Kidney (tissue), 22 donors: ENCODE measurements at places on chromosomes 3 and 15. TPM values are rescaled to one million over a fixed set of nuclear protein-coding genes. Genes with fewer than 3 reads are reported as not detected.

GRCh38 chr15:66595931-66596545 is 30.2 kb upstream of the LCTL start:
- H3K27me3 ChIP-seq: no peaks in the 10 kb centered on the region
- H3K4me1 ChIP-seq: no peaks in the 10 kb centered on the region
- H3K4me3 ChIP-seq: no peak overlapping the region
- no peak overlapping the region for H3K27ac ChIP-seq
- DNase-seq: no peak
- no peaks in the 10 kb centered on the region for H3K36me3 ChIP-seq

The PRICKLE2 gene
- total RNA-seq: 22.9 TPM

GRCh38 chr3:27568393-27568792 is 84.2 kb upstream of the SLC4A7 start:
- DNase-seq: no peak
- H3K27ac ChIP-seq: no peak overlapping the region
- H3K4me1 ChIP-seq: no peaks in the 10 kb centered on the region
- H3K4me3 ChIP-seq: no peak overlapping the region

DNA sequence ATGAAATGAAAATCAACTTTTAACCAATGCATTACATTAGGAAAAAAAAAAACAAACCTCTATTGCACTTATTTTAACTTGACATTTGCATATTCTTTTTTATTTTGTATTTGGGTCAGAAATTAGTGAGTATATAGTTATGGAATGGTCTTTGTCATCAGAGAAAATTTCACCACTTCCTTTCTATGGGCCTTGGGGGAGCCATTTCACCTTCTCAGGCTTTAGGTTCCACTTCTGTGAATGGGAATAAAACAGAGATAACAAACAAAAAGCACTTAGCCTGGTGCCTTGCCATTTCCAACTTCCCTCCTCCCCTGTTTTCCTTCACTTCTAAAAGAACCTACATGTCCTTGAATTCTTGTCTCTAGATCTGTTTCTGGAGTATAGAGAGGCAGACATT is 168.0 kb upstream of the STT3B start:
- H3K36me3 ChIP-seq: no peaks in the 10 kb centered on the region
- no peaks in the 10 kb centered on the region for H3K27me3 ChIP-seq
- H3K27ac ChIP-seq: no peak overlapping the region
- no peak for DNase-seq
- H3K4me1 ChIP-seq: no peaks in the 10 kb centered on the region

- H3K4me1 ChIP-seq: no peaks in the 10 kb centered on the region
- H3K4me3 ChIP-seq: no peak overlapping the region
- H3K36me3 ChIP-seq: no peaks in the 10 kb centered on the region
- H3K27me3 ChIP-seq: no peaks in the 10 kb centered on the region
- peak overlapping the region; percentile 8 for H3K27ac ChIP-seq
- DNase-seq: no peak
Measured at GRCh38 chr3:134471521-134472193, 14.1 kb downstream of the ANAPC13 start.

The KBTBD8 gene
- 1.8 TPM for total RNA-seq

DNA sequence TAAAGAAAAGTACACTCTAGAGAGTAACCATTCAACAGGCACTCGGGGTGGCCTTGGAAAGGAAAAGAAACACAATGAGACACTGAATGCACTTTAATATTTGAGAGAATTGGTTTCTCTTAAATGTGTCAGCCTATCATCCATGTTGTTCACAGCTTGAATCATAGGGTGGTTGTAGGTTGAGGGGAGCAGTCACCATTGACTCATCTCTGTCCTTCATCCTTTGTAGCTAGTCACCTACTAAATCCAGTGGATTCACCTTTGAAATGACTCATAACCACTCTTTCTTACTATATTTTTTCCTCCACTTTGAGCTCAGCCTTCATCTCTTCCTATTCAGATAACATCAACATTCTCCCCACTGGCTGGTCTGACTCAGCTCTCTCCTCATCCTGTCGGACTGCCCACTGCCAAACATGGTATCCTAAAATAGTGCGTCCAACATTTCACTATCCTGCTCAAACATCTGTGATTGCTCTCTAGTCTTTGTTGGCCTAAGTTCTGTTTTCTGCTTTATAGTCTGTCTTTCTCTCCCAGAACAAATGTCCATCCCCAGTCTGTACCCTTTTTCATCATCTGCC is 182.7 kb upstream of the GADL1 start:
- H3K27me3 ChIP-seq: no peaks in the 10 kb centered on the region
- H3K27ac ChIP-seq: no peak overlapping the region
- H3K4me1 ChIP-seq: no peaks in the 10 kb centered on the region
- no peak overlapping the region for H3K4me3 ChIP-seq

GRCh38 chr3:38454178-38454883 is 641 bp downstream of the ACVR2B start:
- H3K36me3 ChIP-seq: no peaks in the 10 kb centered on the region
- H3K27ac ChIP-seq: peak overlapping the region; percentile 75
- DNase-seq: peak; percentile 61

The PEX5L gene
- not detected for total RNA-seq

DNA sequence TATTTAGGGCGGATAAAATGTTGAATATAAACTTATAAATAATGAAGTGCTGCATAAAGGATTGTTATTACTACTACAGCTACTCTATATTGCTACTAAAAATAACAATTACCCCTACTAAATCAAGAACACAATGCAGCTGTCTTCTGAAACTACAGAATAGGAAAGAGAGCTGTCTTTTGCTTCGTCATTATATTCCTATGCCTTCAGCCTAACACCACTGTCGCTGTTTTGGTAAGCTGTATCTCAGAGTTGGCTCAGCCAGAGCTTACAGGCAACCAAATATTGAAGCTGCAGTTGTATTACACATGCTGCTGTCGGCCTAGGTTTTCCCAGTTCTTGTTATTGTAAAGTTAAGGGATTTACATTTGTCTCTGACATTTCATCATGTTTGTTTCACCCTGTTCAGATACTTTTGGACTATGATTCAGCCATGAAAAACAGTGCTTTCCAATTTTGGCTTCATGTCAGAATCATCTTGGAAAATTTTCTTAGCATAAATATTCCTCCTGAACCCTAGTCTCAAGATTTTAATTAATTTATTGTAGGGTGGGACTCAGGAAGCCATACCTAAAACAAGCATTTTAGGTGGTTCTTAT is 31.3 kb upstream of the LPP start:
- no peak overlapping the region for H3K27ac ChIP-seq
- no peak for DNase-seq
- H3K36me3 ChIP-seq: no peaks in the 10 kb centered on the region
- no peaks in the 10 kb centered on the region for H3K27me3 ChIP-seq

DNA sequence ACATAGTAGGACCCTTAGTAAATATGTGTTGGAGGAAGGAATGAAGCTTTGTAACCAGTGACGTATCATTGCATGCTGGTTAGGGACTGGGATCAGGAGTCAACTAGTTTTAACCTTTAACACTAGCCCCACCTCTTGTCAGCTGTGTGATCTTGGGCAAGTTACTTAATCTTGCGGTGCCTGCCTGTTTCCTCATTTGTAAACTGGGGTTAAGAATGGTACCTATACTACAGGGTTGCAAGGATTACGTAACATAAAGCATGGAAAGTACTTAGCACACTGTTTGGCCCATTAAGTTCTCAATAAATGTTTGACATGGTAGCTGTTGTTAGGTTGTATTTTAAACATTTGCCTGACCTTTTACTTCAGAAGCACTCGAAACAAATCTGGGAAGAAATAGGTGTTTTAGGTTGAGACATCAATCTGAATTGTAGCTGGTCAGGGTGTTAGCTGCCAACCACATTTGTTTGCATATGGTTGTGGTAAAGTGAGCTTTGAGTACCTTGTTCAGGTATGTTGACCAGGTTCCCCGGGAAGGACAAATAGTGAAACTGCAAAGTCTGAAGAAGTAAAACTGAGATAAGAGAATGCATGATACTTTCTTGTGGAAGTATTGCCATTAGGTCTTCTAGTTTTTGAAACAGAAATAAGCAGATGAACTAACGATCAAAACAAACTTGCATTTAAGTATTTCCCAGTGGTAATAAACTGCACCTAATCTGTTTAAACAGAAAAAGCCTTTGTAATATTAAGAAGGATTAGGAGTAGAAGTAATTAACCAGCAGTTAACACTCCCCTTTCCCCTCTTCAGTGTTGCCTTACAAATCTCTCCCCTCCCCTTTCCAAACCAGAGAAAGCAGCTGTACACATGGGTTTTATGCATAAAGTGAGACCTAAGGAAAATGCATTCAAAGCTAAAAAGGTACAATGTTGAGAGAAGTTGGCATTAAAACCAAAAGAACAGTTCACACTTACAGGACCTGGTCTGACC is 25.8 kb upstream of the SCAANT1 start:
- H3K4me3 ChIP-seq: no peak overlapping the region
- no peak for DNase-seq
- H3K4me1 ChIP-seq: peaks cover 13% of the 10 kb centered on the region
- H3K36me3 ChIP-seq: peaks cover 7% of the 10 kb centered on the region
- no peak overlapping the region for H3K27ac ChIP-seq
- no peaks in the 10 kb centered on the region for H3K27me3 ChIP-seq

GRCh38 chr3:150931745-150932144 is 26.5 kb upstream of the MINDY4B start:
- H3K4me1 ChIP-seq: no peaks in the 10 kb centered on the region
- no peak for DNase-seq
- H3K27ac ChIP-seq: no peak overlapping the region
- H3K36me3 ChIP-seq: no peaks in the 10 kb centered on the region
- no peaks in the 10 kb centered on the region for H3K27me3 ChIP-seq
- H3K4me3 ChIP-seq: no peak overlapping the region

GRCh38 chr3:114155370-114155821 is 23.5 kb downstream of the DRD3 start:
- H3K27ac ChIP-seq: no peak overlapping the region
- H3K4me3 ChIP-seq: no peak overlapping the region
- H3K36me3 ChIP-seq: no peaks in the 10 kb centered on the region
- H3K4me1 ChIP-seq: peaks cover 3% of the 10 kb centered on the region
- no peaks in the 10 kb centered on the region for H3K27me3 ChIP-seq
- DNase-seq: no peak

The STRIT1 gene
- total RNA-seq: not detected

- no peaks in the 10 kb centered on the region for H3K27me3 ChIP-seq
- H3K4me3 ChIP-seq: no peak overlapping the region
- H3K4me1 ChIP-seq: peaks cover 2% of the 10 kb centered on the region
- H3K36me3 ChIP-seq: no peaks in the 10 kb centered on the region
- H3K27ac ChIP-seq: no peak overlapping the region
- DNase-seq: no peak
Measured at GRCh38 chr3:129061023-129061887, 676 bp downstream of the GP9 start.

DNA sequence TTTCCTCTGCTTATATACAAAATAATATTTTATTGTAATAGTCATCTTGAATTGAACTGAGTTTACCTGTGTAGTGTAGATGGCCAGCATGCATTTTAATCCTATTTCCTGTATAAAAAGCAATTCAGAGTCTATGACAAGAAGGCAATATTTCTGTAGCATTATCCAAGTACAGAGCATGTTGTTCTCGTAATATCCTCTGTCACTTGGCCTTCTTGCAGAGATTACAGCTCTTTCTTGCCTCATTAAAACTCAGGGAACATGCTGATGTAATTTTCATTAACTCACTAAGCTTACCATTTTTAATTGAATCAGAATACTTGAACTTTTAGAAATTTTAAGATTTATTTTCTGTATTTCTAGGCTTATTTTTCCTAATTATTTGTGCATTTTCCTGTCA is 203.3 kb upstream of the AGTR1 start:
- DNase-seq: no peak
- H3K27ac ChIP-seq: no peak overlapping the region
- H3K4me1 ChIP-seq: no peaks in the 10 kb centered on the region
- H3K4me3 ChIP-seq: no peak overlapping the region

DNA sequence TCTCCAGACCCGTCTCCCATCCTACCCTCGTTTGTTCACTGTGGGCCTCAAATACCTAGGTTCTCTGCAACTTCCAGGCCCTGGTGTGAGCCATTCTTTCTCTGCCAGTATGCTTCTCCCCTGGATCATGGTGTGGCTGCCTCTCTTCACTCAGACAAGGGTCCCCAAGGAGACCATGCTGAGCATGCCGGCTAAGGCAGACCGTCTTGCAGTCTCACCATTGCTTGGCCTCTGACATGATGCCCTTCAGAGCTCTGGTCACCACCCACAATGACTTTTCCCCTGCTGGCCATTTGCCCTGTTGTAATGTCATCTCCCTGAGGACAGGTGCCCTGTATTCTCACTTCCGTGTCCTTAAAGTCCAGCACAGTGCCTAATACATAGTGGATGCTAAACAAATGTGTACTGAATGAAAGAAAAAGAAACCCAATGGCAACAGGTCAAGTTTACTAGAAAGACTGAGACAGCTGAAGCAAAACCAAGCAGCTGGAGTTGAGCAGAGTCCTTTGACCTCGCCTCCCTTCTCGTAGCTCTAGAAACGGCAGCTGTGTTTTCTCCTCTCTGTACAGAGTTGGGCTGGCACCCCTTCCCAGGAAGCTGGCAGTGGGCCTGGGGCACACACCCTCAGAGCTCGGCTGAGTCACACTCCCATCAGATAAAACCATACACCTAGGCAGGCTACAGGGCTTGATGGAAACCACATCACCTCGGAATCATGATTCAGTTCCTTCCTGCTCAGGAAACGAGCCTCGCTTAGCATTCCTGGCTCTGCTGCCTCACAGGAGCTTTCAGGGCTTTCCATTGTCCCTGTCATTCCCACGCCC is 8.6 kb downstream of the TLR9 start:
- H3K27ac ChIP-seq: peak overlapping the region; percentile 73
- peak; percentile 84 for DNase-seq
- H3K36me3 ChIP-seq: peaks cover 35% of the 10 kb centered on the region
- peaks cover 32% of the 10 kb centered on the region for H3K4me1 ChIP-seq
- H3K4me3 ChIP-seq: no peak overlapping the region

GRCh38 chr3:9380014-9380413 is 17.2 kb downstream of the THUMPD3 start:
- peaks cover 13% of the 10 kb centered on the region for H3K36me3 ChIP-seq
- no peak for DNase-seq
- H3K4me1 ChIP-seq: no peaks in the 10 kb centered on the region
- H3K27me3 ChIP-seq: no peaks in the 10 kb centered on the region

GRCh38 chr3:178002113-178002512 is 534.1 kb upstream of the KCNMB2 start:
- H3K36me3 ChIP-seq: no peaks in the 10 kb centered on the region
- no peaks in the 10 kb centered on the region for H3K27me3 ChIP-seq

DNA sequence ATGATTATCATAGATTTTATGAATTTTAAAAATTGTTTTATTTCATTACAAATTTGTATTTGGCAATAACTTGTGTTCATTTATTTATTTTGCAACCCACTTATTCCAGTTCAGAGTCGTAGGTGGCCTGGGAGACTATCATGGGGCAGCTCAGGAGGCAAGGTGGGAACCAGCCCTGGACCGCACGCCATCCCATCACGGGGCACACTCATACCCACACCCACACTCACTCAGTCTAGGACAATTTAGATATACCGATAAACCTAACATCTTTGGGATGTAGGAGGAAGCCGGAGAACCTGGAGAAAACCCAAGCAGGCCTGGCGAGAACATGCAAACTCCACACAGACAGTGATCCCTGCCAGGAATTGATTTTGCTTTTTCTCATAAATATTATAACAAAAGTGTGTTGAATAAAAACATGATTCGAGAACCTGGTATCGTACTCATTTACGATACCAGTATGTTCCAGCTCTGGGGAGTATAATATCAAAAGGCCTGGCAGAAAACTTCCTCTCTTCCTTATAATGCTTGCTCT is 205.3 kb downstream of the NFKBIZ start:
- H3K4me1 ChIP-seq: no peaks in the 10 kb centered on the region
- no peak overlapping the region for H3K4me3 ChIP-seq
- no peaks in the 10 kb centered on the region for H3K36me3 ChIP-seq
- H3K27me3 ChIP-seq: no peaks in the 10 kb centered on the region
- no peak for DNase-seq
